ENCODE measurements at places on chromosomes 16 and 17. TPM values are rescaled to one million over a fixed set of nuclear protein-coding genes. Genes with fewer than 3 reads are reported as not detected.

Gene STX8
- total RNA-seq, result 61.6 TPM

Gene KAT8
- 37.7 TPM for total RNA-seq

Gene KRTAP4-5
- not detected for total RNA-seq

Gene RNF222
- total RNA-seq, result not detected

Gene PTX4
- not detected for total RNA-seq

Gene HOXB13
- not detected for total RNA-seq

Gene LAT
- 0.15 TPM for total RNA-seq

Gene ZSWIM7
- 24.7 TPM for total RNA-seq

Gene PPP1R27
- not detected for total RNA-seq

Gene GPR139
- total RNA-seq, result not detected

Gene WWP2
- 14.9 TPM for total RNA-seq

Gene DYNLRB2
- total RNA-seq, result not detected

Gene IRX6
- total RNA-seq, result not detected

Gene WRAP53
- 10.1 TPM for total RNA-seq

Gene HCRT
- not detected for total RNA-seq

Gene ADAP2
- 0.15 TPM for total RNA-seq
